ENCODE measurements at places on chromosomes 5 and 9. TPM values are rescaled to one million over a fixed set of nuclear protein-coding genes. Genes with fewer than 3 reads are reported as not detected.

The ORM1 gene
- 2.9 TPM for polyA plus RNA-seq

The LIX1 gene
- 0.23 TPM for polyA plus RNA-seq

The ERAP2 gene
- polyA plus RNA-seq: 13.2 TPM

The DND1 gene
- polyA plus RNA-seq: not detected

The LCN1 gene
- not detected for polyA plus RNA-seq

The INSYN2B gene
- polyA plus RNA-seq: not detected

The SLC1A1 gene
- 2.1 TPM for polyA plus RNA-seq

The TLX3 gene
- polyA plus RNA-seq: not detected

The C5orf58 gene
- not detected for polyA plus RNA-seq

The OTULINL gene
- 3.0 TPM for polyA plus RNA-seq

The TOMM5 gene
- polyA plus RNA-seq: 115 TPM

The UBE2R2 gene
- 28.6 TPM for polyA plus RNA-seq

The PDGFRB gene
- 6.9 TPM for polyA plus RNA-seq

The PCDHGA11 gene
- 0.25 TPM for polyA plus RNA-seq

The SYNPO gene
- 42.3 TPM for polyA plus RNA-seq

The PLPPR1 gene
- polyA plus RNA-seq: not detected

The TMEM252 gene
- polyA plus RNA-seq: not detected

The TAF1L gene
- polyA plus RNA-seq: not detected

The TNC gene
- polyA plus RNA-seq: 3.5 TPM

The HACD4 gene
- 1.8 TPM for polyA plus RNA-seq

The KLF4 gene
- 150 TPM for polyA plus RNA-seq

The RGS7BP gene
- polyA plus RNA-seq: 1.4 TPM

The GARIN3 gene
- not detected for polyA plus RNA-seq

The UNC13B gene
- polyA plus RNA-seq: 13.3 TPM

The TAF11L5 gene
- not detected for polyA plus RNA-seq

The MSMP gene
- not detected for polyA plus RNA-seq

The ANKHD1 gene
- polyA plus RNA-seq: 99.4 TPM

The GGTA1 gene
- polyA plus RNA-seq: 14.2 TPM

The NDUFB6 gene
- 41.1 TPM for polyA plus RNA-seq

The CCDC192 gene
- polyA plus RNA-seq: not detected

The ZNF169 gene
- polyA plus RNA-seq: 1.3 TPM

The EPB41L4B gene
- polyA plus RNA-seq: 9.2 TPM

The OBP2B gene
- polyA plus RNA-seq: not detected

The ZNF366 gene
- 0.10 TPM for polyA plus RNA-seq

The VDAC1 gene
- polyA plus RNA-seq: 183 TPM

The WNK2 gene
- 2.9 TPM for polyA plus RNA-seq

The EIF4EBP3 gene
- 80.2 TPM for polyA plus RNA-seq

The POMT1 gene
- 20.3 TPM for polyA plus RNA-seq

The ACTL7A gene
- polyA plus RNA-seq: not detected

The SHOC1 gene
- polyA plus RNA-seq: 0.31 TPM

The GRAMD2B gene
- 12.8 TPM for polyA plus RNA-seq

The GRM6 gene
- not detected for polyA plus RNA-seq

The FAT2 gene
- polyA plus RNA-seq: not detected

The VLDLR gene
- 2.1 TPM for polyA plus RNA-seq

The PHF24 gene
- not detected for polyA plus RNA-seq

The GRIA1 gene
- 0.03 TPM for polyA plus RNA-seq

The ORM2 gene
- 4.9 TPM for polyA plus RNA-seq

The DRD1 gene
- not detected for polyA plus RNA-seq

All from stomach (tissue), 19 donors.